ENCODE measurements at places on chromosomes 12 and 14.

DNA sequence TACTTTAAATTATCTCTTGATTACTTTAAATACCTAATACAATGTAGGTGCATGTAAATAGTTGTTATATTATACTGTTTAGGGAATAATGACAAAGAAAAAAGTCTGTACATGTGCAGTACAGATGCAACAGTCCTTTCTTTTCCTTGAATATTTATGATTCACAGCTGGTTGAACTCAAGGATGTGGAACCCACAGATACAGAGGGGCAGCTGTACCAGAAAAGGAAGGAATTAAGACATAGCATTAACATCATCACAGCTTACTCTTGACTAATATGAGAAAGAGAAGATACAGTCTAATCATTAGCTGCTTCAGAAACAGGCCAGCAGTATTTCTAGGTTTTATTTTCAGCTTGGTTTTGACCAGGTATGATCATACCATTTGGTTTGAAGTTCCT lies 34.7 kb upstream of the AP4S1 start:
- DNase-seq = no peak

DNA sequence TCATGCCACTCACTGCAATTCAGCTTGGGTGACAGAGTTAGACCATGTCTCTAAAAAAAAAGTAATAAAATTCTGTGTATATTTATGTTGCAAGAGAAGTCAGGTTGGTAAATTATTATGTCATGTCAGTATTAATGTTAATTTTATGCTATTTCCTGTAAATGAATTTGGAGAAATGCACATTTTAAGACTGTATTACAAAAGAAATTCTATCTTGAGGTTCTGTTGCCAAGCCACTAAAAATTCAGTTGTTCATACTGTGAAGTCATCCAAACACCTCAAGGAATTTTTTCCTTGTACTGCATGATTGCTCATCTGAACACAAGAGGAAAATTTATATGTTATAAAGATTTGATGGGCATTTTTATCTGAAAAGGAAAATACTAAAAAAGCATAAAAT lies 23.3 kb upstream of the HMGA2 start:
- DNase-seq = no peak

GRCh38 chr12:110317911-110318310 lies 36.9 kb downstream of the ATP2A2 start:
- DNase-seq = no peak

DNA sequence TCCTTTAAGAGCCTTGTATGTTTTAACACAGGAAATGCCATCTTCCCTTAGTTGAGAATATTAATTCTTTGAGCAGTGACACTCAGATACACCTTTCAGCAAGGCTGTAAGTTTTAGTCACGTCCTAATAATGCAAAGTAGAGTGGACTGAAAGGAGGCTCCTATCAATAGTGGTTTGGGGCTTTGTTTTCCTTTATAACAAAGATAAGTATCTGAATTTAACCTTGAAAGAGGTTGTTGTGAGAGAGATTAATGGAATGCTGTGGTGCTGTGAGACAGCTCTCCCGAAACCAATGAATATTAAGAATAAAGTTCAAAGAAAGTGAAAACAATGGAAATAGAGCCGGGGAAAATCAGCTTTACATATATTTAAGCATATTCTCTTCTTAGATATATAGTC lies 259.6 kb downstream of the ERC1 start:
- no peak for DNase-seq

DNA sequence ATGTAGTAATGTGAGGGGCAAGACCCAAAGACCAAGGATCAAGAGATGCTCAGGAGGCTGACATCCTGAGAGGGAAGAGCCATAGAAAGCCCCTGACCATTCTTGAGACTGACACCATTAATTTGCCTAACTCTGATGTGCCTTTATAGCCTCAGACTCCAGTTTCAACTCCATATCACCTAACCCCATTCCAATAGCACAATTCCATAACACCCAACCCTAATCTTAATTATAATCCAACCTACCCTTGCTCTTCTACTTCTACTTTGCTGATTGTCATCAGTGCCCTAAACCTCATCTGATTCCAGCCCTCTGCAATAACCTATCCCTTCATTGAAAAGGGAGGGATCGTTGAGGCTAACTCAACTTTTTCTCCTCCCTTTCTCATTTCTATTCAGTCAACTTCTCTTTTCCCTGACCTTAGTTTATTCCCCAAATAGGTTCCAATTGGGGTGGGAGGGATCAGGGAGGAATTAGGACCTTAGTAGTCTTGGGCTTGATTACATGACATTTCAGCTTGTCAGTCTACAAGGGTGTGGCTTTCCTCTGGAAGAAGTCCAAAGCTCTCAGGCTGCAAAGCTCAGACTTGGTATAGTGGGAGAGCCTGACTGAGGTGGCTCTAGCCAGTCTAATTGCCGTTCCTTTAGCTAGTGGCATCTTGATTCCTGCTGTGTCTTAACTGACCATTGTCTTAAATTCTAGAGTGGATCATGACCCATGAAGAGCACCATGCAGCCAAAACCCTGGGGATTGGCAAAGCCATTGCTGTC lies 3.1 kb downstream of the PFKM start:
- no peak for DNase-seq

DNA sequence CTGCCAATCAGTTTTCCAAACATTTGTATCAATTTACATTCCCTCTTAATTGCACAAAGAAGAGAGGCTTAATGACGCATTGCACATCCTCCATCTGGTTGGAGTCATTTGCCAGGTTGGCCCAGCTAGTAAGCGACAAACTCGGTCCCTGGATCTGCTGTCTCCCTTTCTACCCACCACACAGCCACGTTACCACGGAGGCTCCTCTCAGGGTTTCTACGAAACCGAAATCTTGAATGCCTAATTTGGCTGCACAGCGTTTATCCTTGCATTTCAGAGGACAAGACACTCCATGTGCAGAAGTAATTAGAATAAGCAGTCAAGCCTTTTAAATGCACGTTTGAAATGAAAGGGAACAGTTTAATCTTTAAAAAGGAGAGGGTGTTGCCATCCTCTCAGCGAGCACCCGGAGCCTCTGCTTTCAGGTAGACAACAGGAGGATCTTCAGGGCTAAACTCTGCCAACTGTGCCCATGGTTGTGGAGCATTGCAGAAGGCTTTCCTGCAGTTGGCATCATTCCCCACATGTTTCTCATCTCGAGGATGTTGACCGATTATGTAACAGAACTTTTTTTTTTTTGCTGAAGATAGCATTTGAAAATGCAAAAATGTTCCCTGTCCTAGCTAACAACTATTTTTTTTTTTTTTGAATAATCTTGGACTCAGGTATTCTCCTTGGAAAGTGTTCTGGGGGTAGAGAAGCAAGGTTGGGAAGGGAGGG lies 37.8 kb downstream of the SLC24A4 start:
- DNase-seq = no peak

GRCh38 chr12:55024575-55024974 lies 4.8 kb downstream of the NEUROD4 start:
- no peak for DNase-seq

- DNase-seq = no peak
Observed at GRCh38 chr12:19847294-19848059, 408.2 kb downstream of the AEBP2 start.

DNA sequence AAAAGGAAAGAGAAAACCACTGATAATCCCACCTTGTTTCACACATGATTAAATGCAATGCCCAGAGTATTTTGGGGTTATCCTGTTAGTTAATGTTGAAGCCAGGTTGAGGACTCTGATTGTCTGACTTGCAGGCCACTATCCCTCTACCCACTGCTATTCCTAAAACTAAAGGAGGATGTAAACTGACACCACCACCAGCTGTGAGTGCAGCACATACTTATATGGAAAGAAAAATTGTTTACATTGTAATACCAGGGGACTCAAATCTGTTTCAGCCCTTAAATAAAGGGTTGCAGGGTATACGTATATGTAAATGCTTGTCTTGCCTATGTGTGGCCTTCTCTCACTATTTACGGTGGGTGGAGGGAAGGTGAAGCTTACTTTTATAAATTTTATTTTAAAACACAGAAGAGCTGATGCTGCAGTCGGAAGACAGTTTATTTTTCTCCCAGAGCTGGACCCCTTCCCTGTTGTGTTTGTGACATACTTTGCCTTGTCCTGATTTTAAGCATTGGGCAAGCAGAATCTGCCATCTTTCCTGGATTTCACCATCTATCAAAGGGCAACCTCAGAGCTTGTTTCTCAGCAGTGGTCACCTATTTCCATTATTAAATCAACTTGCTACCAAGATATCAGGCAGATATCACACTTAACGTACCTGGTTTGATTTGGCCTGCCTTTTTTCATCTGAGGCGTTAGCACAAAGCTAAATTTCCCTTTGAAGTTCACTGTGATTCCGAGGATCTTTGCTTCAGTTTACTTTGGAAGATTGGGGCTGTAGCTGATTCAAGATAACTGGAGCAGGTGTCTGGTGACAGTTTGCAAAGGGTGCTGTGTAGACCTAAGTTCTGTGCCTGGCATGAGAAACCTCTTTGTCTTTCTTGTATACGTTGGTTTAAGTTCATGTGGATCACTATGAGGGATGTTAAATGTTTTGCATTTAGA lies 25.2 kb downstream of the DAAM1 start:
- no peak for DNase-seq

- DNase-seq = peak; percentile 50
Observed at GRCh38 chr12:68223067-68223747, 2.4 kb downstream of the IL26 start.

- no peak for DNase-seq
Observed at GRCh38 chr14:102999227-102999895, 58.0 kb downstream of the CDC42BPB start.

DNA sequence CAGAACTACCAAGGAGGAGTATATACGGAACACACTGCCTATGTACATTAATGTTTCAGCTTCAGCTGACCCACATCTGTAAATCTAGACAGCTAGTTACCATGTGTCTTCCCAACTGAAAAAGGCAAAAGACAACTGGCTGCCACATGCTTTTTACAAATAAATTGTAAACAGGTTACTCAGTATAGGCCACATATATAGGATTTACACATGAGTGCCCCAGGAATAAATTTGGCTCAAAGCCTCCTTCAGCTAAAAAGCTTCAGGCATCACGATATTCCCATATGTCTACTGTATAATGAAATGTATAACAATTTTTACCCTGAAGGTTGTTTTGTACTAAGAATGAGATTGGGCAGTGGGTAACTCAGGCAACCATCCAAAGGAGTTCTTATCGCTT lies 175.9 kb upstream of the BMP4 start:
- DNase-seq = no peak

GRCh38 chr14:104600141-104600643 lies 4.4 kb downstream of the TMEM179 start:
- DNase-seq = no peak

- no peak for DNase-seq
Observed at GRCh38 chr12:106149096-106149784, 10.5 kb upstream of the NUAK1 start.

DNA sequence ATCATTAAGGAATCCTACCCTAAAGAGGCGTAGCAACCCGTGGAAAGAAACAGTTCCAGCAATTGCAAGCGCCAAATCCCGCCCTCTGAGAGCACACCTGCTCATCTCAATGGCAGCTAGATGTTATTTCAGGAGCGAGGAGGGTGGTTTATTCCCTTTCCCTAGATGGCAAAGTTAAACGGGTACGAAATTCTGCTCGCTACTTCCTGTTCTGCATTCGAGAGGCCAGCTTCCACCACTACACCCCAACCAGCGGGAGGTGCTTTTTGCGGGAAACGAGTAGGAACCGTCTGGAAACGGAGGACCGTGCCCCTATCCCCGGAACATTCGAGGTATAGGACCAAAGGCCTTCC lies 536 bp downstream of the VPS29 start:
- no peak for DNase-seq

DNA sequence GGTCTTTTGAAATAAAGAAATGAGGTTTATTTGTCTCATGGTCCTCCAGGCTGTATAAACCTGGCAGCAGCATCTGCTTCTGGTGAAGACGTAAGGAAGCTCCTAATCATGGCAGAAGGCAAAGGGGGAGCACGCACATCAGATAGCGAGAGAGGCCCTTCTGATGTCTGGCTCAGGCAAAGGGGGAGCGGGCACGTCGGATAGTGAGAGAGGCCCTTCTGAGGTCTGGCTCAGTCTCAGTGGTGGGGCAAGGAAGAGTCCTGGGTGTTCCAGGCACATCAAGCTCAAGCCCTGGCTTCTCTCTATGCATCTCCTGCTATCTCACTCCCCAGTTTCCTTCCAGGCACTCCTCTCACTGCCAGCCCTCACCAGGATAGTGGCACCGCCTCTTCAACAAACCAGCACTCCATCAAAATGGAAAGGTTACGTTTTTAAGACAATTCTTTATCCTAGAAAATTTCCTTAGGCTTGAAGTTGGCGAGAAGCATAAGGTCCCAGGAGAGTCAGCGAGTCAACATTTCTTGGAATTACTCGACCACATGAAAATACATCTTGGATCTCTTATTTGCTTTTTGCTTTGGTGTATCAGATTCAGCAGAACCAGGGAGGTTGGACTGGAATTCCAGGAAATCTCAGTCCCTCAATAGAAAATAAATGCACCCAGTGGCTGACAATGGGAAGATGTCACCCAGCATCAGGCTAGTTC lies 189.6 kb upstream of the TMEM132C start:
- DNase-seq = no peak

DNA sequence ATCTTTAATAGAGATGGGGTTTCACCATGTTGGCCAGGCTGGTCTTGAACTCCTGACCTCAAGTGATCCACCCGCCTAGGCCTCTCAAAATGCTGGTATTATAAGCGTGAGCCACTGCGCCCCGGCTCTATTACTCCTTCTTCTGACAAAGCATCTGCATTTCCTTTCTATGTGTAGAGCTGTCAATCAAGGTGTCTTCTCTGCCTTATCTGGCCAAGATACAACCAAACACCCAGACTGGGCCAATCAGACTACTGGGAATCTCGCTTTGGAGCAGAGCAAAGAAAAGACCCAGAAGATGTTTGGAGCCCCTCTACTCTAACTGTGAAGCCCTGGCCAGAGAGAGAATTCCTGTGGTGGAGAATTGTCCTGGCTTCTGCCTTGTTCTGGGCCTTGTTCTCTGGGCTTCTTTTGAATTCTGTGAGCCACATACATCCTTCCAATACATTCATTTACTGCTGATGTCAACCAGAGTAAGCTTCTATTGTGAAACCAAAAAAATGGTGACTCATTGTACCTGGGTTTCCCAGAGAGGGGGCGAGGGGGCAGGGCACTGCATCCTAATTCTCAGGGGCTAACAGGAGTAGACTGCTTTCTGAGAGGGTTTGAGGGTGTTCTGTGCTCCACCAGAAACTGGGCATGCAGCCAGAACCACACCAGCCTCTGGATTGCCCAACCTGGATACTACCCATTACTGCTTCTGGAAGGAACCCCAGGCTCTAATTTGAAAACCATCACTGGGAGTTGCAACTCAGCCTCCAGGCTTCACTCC lies 18.8 kb upstream of the FLVCR2 start:
- peak; percentile 75 for DNase-seq

- no peak for DNase-seq
Observed at GRCh38 chr12:53551889-53552291, 44.6 kb upstream of the NPFF start.
